ENCODE measurements at places on chromosomes 1 and 21.

DNA sequence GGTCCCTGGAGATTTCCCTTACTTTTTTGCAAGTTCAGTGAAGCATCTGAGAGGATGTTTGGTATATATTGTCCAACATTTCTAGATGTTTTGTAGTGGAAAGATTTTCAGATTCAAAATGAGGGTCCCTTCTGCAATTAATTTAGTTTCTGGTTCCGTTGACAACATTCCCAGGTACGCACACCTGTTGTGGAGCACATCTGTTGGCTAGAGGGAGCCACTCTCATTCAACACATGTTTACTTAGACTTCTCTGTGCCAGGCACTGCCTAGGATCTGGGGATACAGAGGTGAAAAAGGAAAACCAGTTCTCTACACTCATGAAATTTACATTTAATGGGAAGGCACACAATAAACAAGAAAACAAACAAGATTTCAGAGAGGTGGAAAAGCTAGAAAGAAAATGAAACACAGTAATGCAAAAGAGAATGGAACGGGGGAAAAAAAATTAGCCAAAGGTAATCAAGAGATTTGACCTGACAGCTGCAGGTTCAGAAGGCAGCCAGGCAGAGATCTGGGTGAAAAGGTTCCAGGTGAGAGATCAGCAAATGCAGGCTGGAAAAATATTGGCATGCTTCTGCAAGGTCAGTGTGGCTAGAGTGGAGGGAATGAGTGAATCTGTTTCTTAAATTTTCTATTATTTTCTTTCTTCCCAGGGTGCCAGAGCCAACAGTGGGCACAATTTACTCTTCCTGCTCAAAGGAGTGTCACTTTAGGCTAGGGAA is 48.4 kb upstream of the KAZN start:
- DNase-seq: no peak

- DNase-seq: no peak
Observed at GRCh38 chr1:183898001-183898396, 93.1 kb downstream of the RGL1 start.

GRCh38 chr1:16621300-16621658 is 7.9 kb upstream of the NBPF1 start:
- DNase-seq: no peak

- DNase-seq: peak; percentile 89
Observed at GRCh38 chr1:30748098-30748698, 9.4 kb downstream of the LAPTM5 start.

DNA sequence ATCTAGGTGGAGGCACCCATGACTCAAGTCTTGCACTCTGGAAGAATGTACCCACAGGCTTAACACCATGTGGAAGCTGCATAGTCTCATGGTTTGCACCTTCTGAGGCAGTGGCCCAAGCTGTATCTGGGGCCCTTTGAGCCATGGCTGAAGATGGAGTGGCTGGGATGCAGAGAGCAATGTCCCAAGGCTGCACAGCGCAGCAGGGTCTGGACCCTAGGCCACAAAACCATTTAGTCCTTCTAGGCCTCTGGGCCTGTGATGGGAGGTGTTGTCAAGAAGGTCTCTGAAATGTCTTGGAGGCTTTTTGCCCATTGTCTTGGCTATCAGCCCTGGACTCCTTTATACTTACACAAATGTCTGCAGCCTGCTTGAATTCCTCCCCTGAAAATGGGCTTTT is 21.4 kb upstream of the FCRL3 start:
- no peak for DNase-seq

GRCh38 chr1:178571807-178572206 is 58.9 kb downstream of the TEX35 start:
- no peak for DNase-seq

GRCh38 chr1:50936321-50936720 is 23.7 kb downstream of the FAF1 start:
- no peak for DNase-seq

DNA sequence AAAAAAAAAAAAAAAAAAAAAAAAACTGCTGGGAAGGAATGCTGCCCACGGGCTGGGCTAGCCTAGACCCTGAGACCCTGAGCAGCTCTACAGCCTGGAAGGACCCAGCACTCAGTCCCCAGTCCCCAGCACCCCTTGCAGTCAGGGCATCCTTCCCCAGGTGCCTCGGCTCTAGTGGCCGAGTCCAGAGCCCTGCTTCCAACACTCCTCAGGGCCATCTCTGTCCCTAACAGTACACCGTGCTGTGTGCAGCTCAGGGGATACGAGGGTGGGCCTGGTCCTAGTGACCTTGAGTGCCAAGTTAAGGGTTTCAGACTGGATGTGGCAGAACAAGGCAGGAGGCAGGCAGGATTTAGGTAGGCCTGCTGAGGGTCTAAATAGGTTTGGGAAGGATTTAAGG is 50.2 kb upstream of the LRP8 start:
- DNase-seq: no peak

GRCh38 chr1:39957299-39958015 is 2.5 kb downstream of the MFSD2A start:
- DNase-seq: peak; percentile 56

DNA sequence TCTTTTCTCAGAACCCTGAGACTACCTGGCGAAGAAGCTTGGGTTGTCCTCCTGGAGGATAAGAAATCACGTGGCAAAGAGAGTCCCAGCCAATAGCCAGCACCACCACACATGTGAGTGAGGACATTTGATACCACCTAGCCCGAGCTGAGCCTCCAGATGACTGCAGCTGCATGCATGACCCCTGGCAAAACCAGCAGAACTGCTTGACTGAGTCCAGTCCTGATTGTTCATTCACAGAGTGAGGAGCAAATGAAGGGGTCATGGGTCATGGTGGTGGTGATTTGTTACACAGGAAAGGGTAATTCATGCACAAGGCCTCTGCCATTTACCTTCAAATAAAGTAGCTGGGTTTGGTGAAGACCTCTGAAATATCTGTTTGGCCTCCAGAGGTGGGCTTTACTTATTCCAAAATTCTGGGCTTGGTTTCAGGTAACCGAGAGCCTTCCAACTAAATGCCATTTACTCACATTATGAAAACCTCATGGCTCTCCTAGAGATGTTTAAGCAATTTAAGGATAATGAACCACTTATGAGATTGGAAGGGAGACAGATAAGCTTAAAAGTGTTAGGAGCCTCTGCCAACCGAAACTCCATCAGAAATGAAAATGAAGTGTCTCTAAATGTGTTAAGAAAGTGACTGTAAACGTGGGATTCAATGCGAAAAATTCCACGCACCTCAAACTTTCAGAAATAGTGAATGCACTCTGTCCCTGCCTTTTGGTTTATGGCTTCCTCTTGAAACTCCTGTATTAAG is 163.3 kb downstream of the SLC35F3 start:
- DNase-seq: no peak

Data from epithelial cell of esophagus (primary cell).